ENCODE measurements at places on chromosomes 7 and 10.

GRCh38 chr7:41096917-41097316 is 606.0 kb downstream of the INHBA start:
- DNase-seq: no peak

DNA sequence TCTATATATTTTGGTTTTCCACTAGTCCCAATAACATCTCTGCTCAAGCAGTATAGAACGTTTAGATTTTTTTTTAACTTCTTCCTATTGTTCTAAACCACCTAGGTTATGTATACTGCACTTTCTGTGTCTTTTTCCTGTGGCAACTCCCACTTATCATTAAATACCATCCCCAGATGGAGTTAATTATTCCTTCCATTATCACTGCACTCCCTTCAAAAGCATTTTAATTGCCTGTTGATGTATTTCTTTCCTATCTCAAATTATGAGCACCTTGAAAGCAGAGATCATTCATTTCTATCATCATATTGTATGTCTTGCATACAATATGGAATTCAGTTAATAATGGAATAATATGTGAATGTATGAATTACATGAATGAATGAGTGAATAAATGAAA is 148.0 kb downstream of the HGF start:
- DNase-seq: no peak

DNA sequence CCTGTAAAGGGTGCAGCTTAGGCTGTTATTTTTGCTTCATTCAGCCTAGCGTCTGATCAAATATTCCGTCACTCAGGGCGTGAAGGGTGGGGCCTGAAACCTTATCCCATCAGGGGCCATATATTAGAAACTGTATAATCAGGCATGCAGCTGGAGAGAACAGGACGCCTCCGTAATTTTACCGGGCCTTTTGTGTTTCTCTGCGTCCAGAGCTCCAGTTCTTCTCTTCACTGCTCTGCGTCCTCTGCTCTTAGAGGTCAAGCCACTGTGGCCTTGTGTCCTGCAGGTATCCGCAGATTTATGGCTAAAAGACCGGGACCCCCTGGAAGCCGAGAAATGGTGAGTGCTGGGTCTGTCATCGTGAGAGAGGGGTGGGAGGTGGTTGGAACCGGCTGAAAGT is at the start of gene ZNF735:
TSS of gene ZNF735 (plus strand) at position 301 of the 400 bp plus-strand sequence. CDS start at position 301, 0 bp downstream.
- no peak for DNase-seq

GRCh38 chr7:135620980-135621850 is 41.1 kb upstream of the STMP1 start:
- DNase-seq: no peak

- DNase-seq: no peak
Observed at GRCh38 chr10:61329854-61330253, 123.3 kb downstream of the TMEM26 start.

- no peak for DNase-seq
Observed at GRCh38 chr7:120735791-120736190, 122.2 kb downstream of the TSPAN12 start.

- no peak for DNase-seq
Observed at GRCh38 chr7:47008461-47008860, 573.5 kb downstream of the TNS3 start.

- DNase-seq: no peak
Observed at GRCh38 chr7:76262683-76263402, 39.6 kb upstream of the HSPB1 start.

DNA sequence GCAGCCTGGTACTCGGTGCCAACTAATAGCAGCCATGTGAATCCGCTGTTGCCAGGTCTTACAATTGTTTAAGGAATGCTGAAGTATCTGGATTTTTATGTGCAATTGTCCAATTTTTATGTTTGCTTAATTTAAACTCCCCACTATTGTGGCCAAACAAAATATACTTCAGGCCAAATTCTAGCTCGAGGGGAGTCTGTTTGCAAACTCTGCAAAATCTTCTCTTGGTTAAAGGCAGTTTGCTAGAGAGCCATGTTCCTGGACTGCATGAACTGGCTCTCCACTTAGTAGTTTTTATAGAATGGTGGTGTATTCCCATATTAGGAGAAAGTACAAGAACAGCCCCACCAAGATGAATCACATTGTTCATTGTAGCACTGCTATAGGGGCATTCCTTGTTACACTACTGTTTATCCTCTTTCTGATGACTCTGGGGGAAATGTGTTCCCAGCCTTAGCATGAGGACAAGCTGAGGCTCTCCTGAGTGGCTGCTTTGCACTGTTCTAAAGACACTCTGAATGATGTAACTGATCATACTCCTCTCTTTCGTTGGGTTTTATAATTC is 178.0 kb upstream of the GLI3 start:
- no peak for DNase-seq

DNA sequence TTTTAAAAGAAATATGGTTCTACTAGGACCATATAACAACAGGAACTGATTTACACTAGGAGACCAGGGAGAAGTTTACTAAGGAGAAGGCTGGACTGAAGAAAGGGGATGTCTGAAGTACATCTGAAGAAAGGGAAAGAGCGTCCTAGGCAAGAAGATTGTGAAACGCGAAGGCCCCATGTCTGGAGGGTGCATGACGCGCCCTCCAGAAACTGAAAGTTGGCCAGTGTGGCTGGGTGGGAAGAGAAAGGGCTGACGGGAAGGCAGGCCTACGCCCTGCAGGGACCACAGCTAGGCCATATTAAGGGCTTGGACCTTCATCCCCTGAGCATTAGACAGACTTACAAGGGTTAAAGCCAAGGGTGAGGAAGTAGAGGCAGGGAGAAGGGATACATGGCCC is 158.0 kb downstream of the TRIL start:
- DNase-seq: no peak

GRCh38 chr7:3103614-3104398 is 60.1 kb upstream of the CARD11 start:
- DNase-seq: no peak

GRCh38 chr7:158705234-158705850 is 738 bp upstream of the NCAPG2 start:
- no peak for DNase-seq

- no peak for DNase-seq
Observed at GRCh38 chr10:63502832-63503231, 18.4 kb upstream of the REEP3 start.

- no peak for DNase-seq
Observed at GRCh38 chr7:29457565-29458011, 106.0 kb upstream of the PRR15 start.

- DNase-seq: no peak
Observed at GRCh38 chr10:128400564-128400963, 274.3 kb upstream of the MKI67 start.

- DNase-seq: no peak
Observed at GRCh38 chr7:10973942-10974911, 555 bp downstream of the PHF14 start.

DNA sequence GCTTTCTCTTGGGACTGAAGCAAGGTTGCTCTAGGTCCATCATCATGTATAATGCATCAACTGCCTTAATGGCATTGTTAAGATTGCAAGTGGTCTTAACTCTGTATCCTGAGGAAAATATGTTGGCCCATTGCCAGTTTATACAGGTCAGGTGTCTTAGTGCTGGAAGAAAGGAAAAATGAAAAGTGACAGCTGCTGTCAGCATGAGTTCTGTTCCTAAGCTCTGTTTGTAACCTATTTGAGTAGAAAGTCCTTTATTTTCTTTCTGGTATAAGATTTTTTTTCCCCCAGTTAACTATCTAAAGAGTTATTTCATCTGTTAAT is 127.2 kb downstream of the SRI start:
- no peak for DNase-seq

DNA sequence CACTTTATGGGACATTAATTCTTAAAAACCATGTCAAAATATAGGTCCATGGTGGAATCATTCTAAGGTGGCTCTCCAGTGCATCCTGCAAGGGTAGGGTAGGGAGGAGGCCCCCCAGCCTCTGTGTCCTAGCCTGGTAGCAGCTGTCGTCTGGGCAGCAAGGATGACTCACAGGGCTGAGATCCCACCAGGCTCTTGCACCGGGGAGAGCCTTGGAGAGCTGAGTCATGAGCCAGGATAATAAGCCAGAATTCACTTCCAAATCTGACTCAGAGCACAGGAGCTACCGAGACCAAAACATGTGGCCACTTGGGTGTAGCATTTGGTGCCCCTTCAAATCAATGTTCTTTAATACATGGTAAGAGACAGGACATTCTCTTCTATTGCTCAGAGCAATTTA is 298.5 kb downstream of the NEBL start:
- no peak for DNase-seq

GRCh38 chr7:112538726-112539255 is 58.0 kb downstream of the LSMEM1 start:
- DNase-seq: no peak

DNA sequence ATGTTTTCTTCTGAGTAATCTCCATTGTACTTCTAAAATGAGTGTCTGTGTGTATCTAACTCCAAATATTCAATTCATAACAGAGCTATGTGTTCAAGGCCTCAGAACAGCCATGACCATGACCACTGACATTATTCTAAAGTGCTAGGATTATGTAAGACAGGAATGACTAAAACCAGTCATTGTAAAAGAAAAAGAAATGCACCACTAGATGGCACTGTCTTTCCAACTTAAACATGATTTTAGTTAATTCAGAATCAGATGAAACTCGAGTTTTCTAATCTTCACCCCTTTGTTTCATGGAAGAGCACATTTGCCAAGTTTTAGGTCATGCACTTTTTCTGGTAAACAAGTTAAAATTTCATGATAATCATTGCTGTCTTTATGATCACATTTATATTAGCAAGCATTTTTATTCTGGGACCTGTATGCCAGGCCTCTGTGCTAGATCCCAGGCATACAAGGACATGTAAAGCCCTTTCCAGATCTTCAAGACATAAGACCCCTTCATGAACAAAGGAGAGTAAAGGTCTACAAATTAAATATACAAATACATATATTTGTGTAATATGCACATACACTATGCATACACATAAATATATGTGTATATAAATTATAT is 26.1 kb upstream of the RSU1 start:
- no peak for DNase-seq

DNA sequence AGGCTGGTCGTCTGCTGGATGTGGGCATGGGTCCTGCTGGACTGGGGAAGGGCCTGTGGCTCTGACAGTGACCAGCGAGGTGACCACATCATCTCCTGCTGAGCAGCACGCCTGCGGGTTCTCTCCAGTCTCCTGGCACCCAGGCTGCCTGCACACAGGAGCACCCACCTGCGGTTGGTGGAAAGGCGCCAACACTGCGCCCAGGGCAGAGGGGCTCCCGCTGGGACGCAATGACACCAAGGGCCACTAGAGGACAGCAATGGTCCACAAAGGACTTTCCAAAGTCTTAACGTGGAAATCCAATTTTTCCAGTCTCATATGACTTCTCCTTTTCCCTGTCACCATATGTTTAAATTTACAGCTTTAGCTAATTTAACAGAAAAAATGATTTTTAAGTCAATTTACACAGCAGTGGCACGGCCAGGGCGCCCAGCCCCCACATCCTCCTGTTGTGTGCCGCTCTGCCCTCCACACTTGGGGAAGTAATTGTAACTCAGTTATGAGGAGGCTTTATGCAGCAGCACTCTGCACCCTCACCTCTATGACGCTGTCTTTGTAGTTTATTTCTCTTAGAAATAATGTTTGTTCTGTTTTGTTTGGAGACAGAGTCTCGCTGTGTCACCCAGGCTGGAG is 38.1 kb downstream of the CFAP46 start:
- peak; percentile 5 for DNase-seq

DNA sequence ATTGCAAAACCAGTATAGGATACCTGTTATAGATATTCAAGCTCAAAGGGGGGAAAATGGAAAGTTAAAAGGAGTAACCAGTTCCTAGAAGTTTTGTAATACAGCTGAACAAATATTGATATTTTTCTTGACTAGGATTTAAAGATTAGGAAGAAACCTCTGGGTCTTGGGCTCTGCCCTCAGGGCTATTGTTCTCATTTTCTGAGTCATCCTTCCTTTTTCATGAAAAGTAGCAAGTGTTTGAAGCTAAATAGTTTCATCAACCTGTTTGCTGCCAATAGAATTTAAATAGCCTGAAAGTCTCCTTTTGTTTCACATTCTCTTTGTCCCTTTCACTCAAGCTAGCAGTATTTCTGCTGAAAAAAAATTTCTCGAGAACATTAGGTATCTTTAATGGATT is 1061.1 kb upstream of the GHITM start:
- no peak for DNase-seq

- no peak for DNase-seq
Observed at GRCh38 chr10:14429043-14429700, 98.4 kb upstream of the FRMD4A start.

- DNase-seq: no peak
Observed at GRCh38 chr10:110323503-110323902, 18.8 kb upstream of the SMNDC1 start.

DNA sequence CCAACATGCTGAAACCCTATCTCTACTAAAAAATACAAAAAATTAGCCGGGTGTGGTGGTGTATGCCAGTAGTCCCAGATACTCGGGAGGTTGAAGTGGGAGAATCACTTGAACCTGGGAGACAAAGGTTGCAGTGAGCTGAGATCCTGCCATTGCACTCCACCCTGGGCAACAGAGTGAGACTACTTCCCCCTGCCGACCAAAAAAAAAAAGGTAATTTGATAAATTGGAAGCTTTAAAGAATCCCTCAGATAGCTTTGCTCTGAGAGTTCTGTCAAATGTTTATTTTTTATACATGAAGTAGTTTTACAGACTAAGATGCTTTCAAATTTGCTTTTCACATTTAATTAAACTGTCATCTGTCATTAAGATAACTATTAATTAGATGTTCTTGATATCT is 563.3 kb upstream of the LRRTM3 start:
- DNase-seq: no peak

GRCh38 chr10:114711176-114711868 is 53.2 kb upstream of the ABLIM1 start:
- no peak for DNase-seq

GRCh38 chr7:94660006-94660405 is 4.1 kb upstream of the SGCE start:
- DNase-seq: no peak

- no peak for DNase-seq
Observed at GRCh38 chr10:6487920-6488319, 92.2 kb downstream of the PRKCQ start.

- DNase-seq: no peak
Observed at GRCh38 chr10:75240329-75241076, 4.7 kb upstream of the COMTD1 start.

DNA sequence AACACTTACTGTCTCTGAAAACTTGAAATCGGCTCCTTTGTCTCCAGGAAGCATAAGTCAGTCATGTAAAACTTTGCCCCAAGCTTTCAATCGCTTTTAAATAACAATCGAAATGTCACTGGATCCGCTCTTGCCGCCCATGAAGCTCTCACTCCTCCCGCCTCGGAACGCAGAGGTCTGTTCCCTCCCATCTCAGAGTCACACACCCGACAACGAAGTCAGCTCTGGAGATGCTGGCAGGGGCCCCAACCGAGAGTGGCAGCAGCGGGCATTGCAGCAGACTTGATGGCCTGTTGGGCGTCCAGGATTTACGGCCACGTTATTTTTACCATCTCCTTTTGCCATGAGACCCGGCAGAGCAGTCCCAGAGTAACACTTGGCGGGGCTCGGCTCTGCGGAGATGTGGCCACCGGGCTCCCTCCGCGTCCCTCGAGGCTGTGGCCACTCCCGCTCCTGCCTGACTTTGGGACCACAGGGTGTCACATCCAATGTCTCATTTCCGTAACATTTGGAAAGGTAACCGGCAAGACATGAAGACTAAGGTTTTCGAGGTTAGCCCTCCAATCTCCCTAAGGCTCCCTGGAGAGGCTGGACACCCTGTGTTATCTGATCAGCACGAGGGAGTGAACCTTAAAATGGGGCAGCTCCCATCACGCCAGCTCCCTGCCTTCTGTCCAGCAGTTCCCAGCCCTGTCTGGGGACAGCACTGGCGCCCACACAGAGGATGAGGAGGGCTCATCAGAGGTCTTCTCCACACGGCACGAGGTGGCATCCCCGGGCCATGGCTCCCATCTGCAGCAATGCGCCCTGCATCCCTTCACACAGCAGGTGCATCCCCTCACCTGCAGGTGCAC is 62.8 kb upstream of the ADGRA1 start:
- no peak for DNase-seq

All from stimulated activated CD4-positive, alpha-beta T cell treated with anti-CD3 and anti-CD28 coated beads, Interleukin-1b, Interleukin-23, amount 100 ng/mL, for 4 hours (primary cell).